ENCODE measurements at places on chromosomes 11 and 22. TPM values are rescaled to one million over a fixed set of nuclear protein-coding genes. Genes with fewer than 3 reads are reported as not detected.

- H3K27ac ChIP-seq: no peak overlapping the region
- no peaks in the 10 kb centered on the region for H3K36me3 ChIP-seq
- no peak for DNase-seq
- H3K4me3 ChIP-seq: no peak overlapping the region
- H3K27me3 ChIP-seq: no peaks in the 10 kb centered on the region
- H3K4me1 ChIP-seq: no peaks in the 10 kb centered on the region
Observed at GRCh38 chr11:33616552-33616951, 84.1 kb downstream of the C11orf91 start.

DNA sequence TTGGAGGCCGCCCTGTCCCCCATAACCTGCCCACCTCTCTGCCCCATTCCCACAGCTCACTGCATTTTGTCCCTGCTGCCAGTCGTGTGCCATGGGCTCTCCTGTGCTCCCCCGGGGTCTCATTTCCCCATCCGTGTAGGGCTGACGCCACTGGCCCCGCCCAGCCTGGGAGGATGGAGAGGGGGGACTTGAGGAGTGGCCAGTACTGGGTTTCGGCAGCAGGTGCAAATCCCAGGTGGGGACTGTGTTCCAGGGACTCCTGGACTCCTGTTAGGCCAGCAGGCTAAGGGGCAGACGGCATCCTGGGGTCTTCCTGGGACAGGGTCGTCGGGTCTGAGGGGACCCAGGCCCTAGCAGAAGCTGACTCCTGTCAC, 1.2 kb upstream of the MYO7A start:
- no peaks in the 10 kb centered on the region for H3K27me3 ChIP-seq
- no peaks in the 10 kb centered on the region for H3K4me1 ChIP-seq
- no peak overlapping the region for H3K27ac ChIP-seq
- H3K36me3 ChIP-seq: no peaks in the 10 kb centered on the region
- H3K4me3 ChIP-seq: no peak overlapping the region

DNA sequence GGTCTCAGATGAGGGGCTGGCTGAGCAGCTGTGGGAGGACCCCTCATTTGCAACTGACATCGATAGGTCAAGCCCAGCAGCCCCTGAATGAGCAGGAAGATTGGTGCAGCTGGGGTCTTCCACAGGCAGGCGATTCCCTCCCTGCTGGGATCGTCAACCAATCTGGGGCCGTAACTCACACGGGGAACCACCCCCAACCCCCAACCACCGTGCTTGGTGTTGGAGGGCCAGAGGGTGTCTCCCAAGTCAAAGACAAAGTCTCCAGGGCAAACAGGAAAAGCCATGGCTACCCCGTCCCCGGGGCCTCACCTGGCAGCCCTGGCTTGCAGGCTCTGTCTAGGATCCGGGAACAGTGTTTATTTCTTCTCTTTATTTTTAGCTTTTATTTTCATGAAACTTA, 26.9 kb upstream of the SCUBE1 start:
- H3K4me1 ChIP-seq: no peaks in the 10 kb centered on the region
- no peak overlapping the region for H3K4me3 ChIP-seq
- no peaks in the 10 kb centered on the region for H3K27me3 ChIP-seq
- no peak overlapping the region for H3K27ac ChIP-seq
- no peak for DNase-seq
- H3K36me3 ChIP-seq: no peaks in the 10 kb centered on the region

- no peak overlapping the region for H3K4me3 ChIP-seq
- no peaks in the 10 kb centered on the region for H3K4me1 ChIP-seq
- DNase-seq: no peak
- no peaks in the 10 kb centered on the region for H3K27me3 ChIP-seq
- no peak overlapping the region for H3K27ac ChIP-seq
- no peaks in the 10 kb centered on the region for H3K36me3 ChIP-seq
Observed at GRCh38 chr11:27622541-27623300, 77.5 kb downstream of the BDNF start.

DNA sequence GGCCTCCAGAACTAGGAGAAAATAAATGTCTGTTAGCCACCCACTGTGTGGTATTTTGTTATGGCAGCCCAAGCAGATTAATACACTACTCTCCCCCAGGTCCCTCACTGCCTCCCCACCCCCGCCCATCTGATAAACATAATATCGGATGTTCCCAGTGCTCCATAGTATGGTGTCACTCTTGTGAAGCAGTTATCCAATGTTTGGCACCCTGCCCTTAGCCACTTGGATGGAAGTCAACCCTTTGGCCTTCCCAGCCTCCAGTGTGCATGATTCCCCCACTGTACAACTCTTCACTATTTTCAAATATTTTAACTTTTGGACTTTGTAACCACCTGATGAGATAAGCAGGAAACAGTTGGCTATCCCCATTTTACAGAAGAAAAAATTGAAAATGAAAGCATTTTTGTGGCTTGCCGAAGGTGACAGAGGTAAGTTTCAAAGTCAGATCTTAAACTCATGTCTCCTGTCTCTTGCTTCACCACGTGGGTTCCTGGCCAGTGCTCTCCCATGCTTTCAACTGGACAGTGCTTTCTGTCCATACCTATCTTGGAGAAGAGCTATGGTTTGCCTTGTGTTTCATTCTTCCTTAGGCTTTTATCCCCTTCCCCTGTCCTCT, 53.2 kb downstream of the ALX4 start:
- H3K27ac ChIP-seq: no peak overlapping the region
- H3K27me3 ChIP-seq: no peaks in the 10 kb centered on the region
- H3K36me3 ChIP-seq: no peaks in the 10 kb centered on the region
- H3K4me3 ChIP-seq: no peak overlapping the region

RASL10A gene
- 1.2 TPM for total RNA-seq

CBLIF gene
- not detected for total RNA-seq

- H3K4me1 ChIP-seq: no peaks in the 10 kb centered on the region
- H3K36me3 ChIP-seq: no peaks in the 10 kb centered on the region
- no peaks in the 10 kb centered on the region for H3K27me3 ChIP-seq
- no peak overlapping the region for H3K27ac ChIP-seq
- DNase-seq: no peak
Observed at GRCh38 chr11:124583781-124584180, 14.0 kb downstream of the OR8A1 start.

C22orf15 gene
- total RNA-seq: not detected

- H3K27ac ChIP-seq: peak overlapping the region; percentile 75
- no peaks in the 10 kb centered on the region for H3K27me3 ChIP-seq
- H3K36me3 ChIP-seq: no peaks in the 10 kb centered on the region
- no peak overlapping the region for H3K4me3 ChIP-seq
- DNase-seq: peak; percentile 81
- peaks cover 6% of the 10 kb centered on the region for H3K4me1 ChIP-seq
Observed at GRCh38 chr11:93542811-93543229, 371 bp downstream of the SMCO4 start.

DNA sequence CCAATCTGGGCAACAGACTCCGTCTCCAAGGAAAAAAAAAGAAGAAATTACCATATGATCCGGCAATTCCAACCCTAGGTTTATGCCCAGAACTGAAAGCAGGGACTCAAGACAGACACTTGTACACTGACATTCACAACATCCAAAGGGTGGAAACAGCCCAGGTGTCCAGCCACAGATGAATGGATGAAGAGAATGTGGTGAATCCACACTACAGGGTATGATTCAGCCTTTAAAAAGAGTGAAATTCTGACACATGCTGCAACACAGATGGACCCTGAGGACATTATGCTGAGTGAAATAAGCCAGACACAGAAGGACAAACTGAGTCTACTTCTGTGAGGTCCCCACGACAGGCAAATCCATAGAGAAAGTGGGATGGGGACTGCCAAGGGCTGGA, 43.9 kb downstream of the SGSM3 start:
- H3K4me1 ChIP-seq: peaks cover 12% of the 10 kb centered on the region
- peaks cover 9% of the 10 kb centered on the region for H3K36me3 ChIP-seq
- no peak overlapping the region for H3K27ac ChIP-seq

GRCh38 chr11:554428-555226, 5.9 kb downstream of the LMNTD2 start:
- no peak overlapping the region for H3K27ac ChIP-seq
- no peak overlapping the region for H3K4me3 ChIP-seq
- DNase-seq: peak; percentile 83
- no peaks in the 10 kb centered on the region for H3K27me3 ChIP-seq
- H3K4me1 ChIP-seq: peaks cover 12% of the 10 kb centered on the region
- H3K36me3 ChIP-seq: no peaks in the 10 kb centered on the region

DNA sequence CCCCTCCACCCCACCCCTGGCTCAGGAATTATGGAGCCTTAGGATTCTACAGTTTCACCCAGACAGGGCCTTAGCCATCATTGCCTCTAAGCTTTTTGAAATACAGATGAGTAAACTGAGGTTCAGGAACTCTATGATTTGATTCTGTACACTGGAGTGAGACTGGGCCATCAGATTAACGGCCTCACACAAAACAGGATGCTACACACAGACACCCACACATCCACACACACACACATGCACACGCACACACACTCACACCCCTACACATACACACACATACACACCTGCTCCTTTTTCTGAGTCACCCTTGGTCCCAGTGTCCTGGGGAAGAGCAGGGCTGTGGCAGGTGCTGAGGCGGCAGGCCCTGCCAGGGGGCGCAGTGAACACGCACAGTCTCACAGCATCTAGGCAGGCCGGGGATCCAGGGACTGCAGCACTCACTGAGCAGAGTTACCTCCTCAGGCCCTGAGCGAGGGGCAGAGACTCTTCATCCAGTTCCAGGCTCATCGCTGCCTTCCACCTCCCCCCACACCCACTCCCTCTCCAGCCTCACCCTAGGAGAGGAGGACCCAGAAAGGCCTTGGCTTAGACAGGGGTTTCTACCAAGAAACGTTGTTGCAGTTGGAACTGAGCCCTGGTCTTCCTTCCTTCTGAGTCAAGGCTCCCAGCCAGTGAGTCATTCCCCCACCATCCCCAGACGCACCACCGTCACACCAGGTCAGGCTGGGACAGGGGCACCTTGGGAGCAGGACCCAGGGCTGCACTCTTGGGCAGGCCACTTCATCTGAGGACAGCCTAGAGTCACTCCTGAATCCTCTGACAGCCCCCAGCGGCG, 89.8 kb upstream of the PARVA start:
- H3K4me1 ChIP-seq: no peaks in the 10 kb centered on the region
- peak overlapping the region; percentile 1 for H3K27ac ChIP-seq
- peak; percentile 76 for DNase-seq
- H3K27me3 ChIP-seq: no peaks in the 10 kb centered on the region
- no peaks in the 10 kb centered on the region for H3K36me3 ChIP-seq

FAM111B gene
- total RNA-seq: 2.2 TPM

Data from kidney (tissue), 22 donors.